ENCODE measurements at places on chromosomes 3 and 15. TPM values are rescaled to one million over a fixed set of nuclear protein-coding genes. Genes with fewer than 3 reads are reported as not detected.

Gene CP
- 15.0 TPM for total RNA-seq

Gene FAM227B
- total RNA-seq: 3.7 TPM

Gene ZNF501
- 1.1 TPM for total RNA-seq

Gene STRA6
- not detected for total RNA-seq

DNA sequence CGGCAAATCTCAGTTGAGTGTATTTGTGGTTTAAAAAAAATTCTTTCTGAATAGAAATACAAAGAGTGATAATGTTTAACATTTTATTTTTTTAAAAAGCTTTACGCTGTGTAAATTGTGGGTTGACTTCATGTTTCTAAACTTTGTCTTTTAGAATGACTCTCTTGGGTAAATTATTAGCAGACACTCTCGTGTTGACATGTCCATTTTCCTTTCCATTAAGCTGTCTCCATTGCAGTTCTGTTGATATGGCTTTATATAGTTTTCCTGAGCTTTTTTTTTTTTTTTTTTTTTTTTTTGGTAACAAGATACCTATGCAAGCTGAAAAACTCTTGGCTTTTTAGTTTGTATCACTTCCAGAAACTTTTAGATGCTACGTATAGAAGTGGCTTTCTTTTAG is 92.6 kb downstream of the IGF1R start:
- no peak for DNase-seq

- DNase-seq: no peak
Measured at GRCh38 chr3:172257648-172258400, 190.4 kb downstream of the GHSR start.

GRCh38 chr3:95442766-95443165 is 1371.6 kb upstream of the EPHA6 start:
- no peak for DNase-seq

- no peak for DNase-seq
Measured at GRCh38 chr3:6435951-6436350, 425.0 kb upstream of the GRM7 start.

DNA sequence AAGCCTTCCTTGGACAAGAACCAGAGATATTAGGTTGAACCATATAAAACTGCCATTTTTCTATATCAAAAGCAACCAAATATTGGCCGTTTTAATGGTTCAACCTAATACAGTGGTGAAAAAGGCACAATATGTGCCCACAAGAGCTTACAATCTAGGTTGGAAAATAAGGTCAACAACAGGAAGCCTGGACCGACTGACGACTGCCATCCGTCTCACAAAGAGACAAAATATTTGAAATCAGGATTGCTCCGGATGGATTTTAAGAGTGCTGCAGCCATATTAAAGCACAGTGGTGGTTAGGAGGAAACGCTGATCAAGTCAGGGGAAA is 1.4 kb downstream of the AHSG start:
- no peak for DNase-seq

- no peak for DNase-seq
Measured at GRCh38 chr15:100350434-100351226, 8.9 kb upstream of the ADAMTS17 start.

DNA sequence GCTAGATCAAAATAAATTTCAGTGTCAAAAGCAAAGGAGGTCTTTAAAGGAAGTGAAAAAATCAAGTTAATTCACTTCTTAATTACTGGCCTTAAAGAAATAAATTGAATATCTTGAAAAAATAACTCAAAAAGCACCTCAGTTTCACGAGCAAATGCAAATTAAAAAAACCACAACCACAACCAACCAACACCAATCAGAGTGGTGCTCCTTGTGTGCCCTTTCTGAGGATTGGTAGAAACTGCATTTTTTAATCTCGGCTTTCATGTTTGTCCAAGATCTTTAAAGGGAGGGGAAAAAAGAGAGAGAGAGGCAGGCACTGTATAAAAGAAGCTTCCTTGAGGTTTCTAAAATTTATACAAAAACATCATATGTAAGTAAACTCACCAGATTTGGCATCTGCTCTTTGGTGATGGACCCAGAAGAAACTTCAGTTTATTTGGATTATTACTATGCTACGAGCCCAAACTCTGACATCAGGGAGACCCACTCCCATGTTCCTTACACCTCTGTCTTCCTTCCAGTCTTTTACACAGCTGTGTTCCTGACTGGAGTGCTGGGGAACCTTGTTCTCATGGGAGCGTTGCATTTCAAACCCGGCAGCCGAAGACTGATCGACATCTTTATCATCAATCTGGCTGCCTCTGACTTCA is at the start of gene GPR15:
TSS of gene GPR15 (plus strand) at position 357 of the 653 bp plus-strand sequence. CDS start at position 413, 56 bp downstream.
- DNase-seq: no peak

DNA sequence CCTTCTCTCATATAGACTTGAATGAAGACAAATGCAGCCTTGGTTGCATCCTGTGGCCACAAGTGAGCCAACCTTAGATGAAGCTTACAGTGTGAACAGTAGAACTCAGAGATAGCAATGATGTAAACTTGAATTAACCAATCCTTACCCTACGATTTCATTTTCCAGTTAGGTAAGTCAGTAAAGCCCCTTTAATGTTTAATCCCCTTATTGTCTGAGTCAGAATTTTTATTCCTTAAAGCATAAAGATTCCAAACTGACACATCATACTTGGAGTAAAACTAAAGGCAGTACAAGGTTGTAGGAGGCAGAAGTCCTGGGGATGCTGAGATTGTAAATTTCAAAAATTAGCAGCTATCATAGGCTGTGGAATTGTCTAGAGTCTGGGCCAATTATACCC is 507.8 kb upstream of the DPH6 start:
- DNase-seq: no peak

DNA sequence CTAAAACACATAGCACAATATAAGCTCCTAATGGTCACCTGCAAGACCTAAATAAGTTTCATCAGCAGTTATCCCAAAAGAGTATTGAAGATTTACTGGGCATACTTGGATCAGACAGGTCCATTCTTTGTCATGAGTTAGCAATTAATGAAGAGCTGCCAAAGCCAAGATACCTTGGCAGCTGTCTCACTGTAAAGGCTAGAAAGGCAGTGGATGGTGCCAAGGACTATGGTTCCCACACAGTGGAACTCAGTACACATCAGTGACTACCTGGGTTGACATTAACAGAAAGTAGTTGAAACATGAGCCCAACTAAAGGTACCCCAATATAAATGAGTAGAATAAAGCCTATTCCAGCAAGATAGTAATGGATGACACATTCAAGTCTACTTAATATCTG is 41.1 kb upstream of the TMCO5A start:
- DNase-seq: no peak

DNA sequence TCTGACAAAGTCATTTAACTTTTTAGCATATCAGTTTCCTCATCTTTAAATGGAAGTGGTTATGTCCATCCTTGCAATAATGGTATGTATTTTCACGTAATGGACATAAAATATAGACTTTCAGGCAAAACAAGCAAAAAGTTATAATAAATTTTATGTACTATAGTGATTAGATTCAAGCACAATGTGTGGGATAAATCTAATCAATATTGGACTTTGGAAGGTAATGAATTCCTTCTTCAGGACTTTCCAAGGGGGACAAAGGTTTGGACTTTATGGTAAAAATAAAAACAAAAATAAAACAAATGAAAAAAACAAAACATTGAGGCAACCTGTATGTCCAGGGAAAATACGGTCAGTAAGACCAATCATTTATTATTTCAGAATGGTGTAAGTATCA is 357.7 kb downstream of the ROBO1 start:
- no peak for DNase-seq
